ENCODE measurements at places on chromosomes 7 and 10.

GRCh38 chr7:46725136-46725535 lies 804.1 kb upstream of the IGFBP3 start:
- DNase-seq: no peak

- no peak for DNase-seq
Observed at GRCh38 chr10:22379059-22379458, 33.8 kb downstream of the SPAG6 start.

DNA sequence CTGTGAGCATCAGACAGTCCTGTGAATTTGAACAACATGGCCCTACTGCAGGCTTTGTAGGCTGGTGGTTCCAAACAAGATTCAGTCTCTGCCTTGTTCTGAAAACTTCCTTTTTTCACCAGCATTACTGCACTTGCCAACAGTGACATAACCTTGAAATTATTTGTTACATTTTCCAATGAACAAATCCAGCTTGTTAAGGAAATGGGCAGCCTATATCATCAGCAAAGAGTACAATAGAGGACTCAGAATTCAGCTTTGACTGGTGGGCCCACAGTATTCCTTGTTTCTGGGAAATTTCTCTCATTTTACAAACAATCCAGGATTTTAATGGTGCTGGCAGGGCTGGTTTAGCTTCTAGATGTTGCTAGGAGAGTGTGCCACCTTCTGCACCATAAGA lies 703.7 kb upstream of the FZD8 start:
- peak; percentile 49 for DNase-seq

GRCh38 chr7:7263297-7264230 lies 81.2 kb downstream of the C1GALT1 start:
- DNase-seq: no peak

- DNase-seq: peak; percentile 66
Observed at GRCh38 chr7:16753932-16754855, 639 bp downstream of the TSPAN13 start.

GRCh38 chr10:14562218-14563075 lies 212.2 kb downstream of the FAM107B start:
- no peak for DNase-seq

DNA sequence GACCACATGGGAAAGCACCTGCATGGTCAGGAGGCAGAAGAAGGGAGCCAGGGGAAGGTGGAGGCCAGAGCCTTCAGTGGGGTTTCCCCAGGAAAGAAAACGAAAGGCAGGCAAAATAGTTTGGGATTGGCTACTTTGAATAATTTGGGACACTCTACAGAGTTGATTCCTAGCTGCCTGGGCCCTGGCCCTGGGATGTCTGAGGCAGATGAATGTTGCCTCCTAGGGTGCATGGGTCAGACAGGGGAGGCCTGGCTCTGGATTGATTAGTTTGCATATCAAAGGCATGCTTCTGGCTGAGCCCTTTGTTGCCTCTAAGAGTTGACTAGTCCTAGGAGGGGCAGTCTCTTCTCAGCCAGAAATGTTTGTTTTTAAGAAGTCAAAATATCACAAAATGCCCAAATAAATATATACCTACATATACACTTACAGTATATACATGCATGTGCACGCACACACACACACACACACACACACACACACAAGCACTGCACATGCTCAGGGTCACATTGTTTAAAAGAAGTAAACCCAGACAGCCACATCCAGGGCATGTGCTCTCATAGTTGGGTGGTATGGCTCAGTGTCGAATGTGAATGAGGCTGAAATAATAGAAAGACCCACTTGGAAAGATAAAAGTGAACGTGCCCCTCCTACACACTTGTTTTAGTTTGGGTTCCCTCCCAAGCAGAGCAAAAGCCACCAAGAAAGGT lies 184.2 kb downstream of the GPAM start:
- no peak for DNase-seq

- DNase-seq: peak; percentile 29
Observed at GRCh38 chr10:103763374-103764202, 91.8 kb downstream of the SH3PXD2A start.

- no peak for DNase-seq
Observed at GRCh38 chr7:117405519-117405918, 21.8 kb downstream of the ASZ1 start.

DNA sequence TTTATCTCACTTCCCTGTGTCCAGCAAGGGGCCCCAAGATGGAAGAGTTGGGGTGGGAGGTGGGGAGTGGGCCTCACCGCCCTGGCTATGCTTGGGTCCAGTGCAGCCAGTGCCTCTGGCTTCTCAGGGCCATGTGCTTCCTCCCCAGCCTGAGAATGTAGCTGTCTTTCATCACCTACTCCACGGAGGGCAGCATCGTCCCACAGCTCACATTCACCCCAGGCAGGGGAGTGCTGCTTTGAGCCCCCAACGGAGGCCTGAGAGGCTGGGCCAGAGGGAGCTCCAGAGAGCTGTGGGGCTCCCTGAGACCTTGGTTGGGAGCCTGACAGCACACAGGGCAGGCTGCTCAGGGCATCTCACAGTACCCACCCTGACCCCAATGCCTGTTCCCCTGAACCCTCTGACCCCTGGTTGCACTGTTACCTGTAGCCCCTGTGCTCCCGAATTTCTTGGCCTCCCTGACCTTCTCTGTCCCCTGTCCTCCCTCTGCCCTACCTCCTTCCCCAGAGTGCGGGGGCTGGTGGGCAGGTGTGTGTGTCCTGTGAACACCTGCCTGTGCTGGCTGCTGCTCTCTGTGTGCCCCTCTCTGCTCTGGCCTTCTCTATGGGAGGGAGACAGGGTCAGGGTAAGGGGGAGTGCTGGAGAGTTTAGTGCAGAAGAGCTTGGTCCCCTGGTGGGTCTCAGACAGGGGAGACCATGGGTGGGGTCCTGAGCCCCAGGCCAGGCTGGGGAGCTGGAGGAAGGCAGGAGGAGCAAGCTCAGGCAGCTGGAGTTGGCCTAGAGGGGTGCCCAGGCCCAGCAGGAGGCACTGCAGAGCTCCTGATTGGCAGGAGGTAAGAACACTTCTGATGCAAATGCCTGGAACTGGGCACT lies 19.6 kb upstream of the ZNF488 start:
- DNase-seq: peak; percentile 42

DNA sequence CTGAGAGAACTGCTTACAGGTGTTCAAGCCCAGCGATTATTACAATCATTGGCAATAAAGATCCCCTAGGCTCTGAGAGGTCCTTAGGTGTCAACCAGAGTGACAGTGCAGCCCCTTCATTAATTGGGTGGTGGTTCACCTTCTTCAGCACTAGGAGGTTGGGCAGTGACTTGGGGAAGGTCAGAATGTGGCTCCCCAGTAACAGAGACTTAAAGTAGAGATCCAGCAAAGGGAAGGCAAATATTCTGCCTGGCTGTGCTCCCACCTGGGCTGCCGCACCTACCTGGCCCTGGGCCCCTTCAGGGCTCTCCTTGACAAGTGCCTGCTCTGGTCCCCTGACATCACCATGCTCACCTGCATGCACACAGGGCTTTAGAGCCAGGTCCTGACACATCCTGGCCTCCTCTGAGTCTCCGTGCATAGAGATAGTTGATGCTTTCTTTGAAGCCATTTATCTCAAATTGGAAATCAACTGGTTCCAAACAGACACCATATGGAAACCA lies 1.9 kb downstream of the CLRN3 start:
- no peak for DNase-seq

DNA sequence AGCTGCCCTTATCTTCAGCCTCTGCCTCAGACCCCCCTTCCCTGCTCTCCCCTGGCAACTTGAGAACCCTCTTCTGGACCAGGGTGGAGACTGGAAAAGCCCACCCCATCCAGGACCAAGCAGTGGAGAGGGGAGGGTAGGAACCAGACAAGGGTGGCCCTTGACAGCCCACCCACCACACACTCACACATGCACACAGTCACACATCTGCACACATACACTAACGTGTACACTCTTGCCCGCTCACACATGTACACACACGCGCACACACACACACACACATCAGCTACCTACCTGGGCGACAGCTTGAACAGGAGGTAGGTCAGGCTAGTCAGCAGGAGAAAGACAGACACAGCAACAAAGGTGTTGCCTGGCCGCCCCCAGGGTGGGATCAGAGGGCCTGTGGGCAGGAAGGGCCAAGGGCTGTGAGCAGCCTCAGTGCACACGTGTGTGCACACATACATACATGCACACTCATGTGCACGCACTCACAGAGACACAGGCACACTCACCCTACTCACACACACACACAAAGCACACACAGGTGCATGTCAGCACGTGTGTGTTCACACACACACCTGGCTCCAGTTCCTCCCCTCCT lies 34.9 kb upstream of the TUBB8 start:
- DNase-seq: no peak

GRCh38 chr10:43124574-43125273 lies 13.5 kb upstream of the CSGALNACT2 start:
- DNase-seq: no peak

DNA sequence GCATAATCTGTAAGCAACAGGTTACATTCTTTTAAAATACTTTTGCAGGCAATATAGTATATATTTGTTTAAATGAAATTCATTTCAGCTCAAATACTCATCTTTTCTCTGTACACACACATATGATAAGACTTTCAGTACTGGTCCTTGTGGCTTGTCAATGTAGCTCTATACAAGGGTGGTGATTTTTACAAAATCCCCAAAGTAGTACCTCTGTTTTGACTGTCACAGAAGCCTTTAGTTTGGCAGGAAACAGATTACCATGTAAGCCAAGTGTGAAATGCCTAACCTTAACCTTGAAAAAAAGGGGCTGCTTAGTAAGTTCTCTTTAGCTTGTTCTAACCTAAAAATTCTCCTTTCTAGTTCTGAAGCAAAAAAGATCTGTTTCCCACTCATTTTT lies 87.9 kb downstream of the KCND2 start:
- no peak for DNase-seq

GRCh38 chr7:22153432-22154142 lies 203.4 kb downstream of the RAPGEF5 start:
- DNase-seq: no peak

GRCh38 chr10:76649254-76649653 lies 988.4 kb downstream of the KCNMA1 start:
- no peak for DNase-seq

DNA sequence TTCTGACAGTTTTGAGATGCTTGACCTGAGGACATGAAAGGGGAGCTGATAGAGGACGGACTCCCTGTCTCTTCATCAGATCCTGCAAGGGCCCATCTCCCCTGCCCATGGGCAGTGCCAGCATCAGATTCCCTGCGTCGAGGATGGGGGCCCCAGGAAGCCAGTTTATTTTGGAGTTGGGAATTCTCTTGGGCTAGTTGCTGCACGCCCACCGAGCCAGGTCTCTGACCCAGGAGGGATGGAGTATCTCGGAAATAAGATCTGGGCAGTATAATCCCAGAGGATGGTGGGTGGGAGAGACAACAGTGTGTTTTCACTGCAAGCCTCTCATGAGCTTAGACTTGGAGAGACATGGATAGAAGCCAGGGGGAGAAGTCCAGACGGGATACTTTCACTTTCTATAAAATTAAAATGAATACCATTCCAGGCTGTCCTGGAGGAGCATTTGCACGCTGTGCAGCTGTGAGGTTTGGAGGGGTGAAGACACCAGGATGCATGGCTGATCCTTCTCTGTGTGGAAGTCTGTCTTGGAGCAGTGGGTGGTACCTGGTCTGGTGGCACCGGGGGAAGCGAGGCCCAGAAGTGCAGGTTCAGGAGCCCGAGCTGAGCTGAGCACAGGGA lies 25.8 kb downstream of the DOCK1 start:
- DNase-seq: no peak

GRCh38 chr10:79092292-79092896 lies 23.6 kb downstream of the ZMIZ1 start:
- DNase-seq: no peak

DNA sequence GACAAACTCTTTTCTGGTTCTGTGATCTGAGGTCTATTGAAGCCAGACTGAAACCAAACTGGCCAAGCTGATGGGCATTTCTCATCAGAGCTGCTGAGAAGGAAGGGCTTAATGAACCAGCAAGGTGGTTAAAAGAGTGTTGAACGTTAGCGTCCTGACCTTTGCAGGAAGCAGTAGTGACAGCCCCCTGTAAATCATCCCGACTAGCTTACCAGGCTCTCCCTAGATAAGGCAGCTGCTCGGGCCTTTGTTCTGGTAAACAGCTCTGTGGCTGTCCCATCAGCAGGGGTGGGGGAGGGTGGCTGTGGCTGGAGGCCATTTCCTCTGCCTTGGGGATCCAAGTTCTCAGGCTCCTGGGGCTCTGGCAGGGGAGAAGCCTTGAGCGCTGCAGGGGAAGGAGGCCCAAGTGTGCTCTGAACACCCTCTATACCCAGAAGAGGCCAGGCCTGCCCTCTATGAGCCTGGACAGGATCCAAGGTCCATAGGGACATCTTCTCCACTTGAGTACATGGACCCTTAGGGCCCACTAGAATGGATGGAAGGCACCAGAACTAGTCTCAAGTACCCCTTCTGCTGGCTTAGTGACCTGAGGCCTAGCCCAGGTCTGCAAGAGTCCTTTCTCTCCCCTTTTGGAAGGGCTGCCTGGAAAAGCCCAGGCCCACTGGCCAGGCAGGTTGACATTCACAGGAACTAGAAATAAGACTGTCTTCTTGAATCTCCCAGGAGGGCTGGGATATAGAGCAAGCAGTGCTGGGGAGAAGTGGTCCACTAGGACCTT lies 134.6 kb downstream of the ARHGAP22 start:
- no peak for DNase-seq

- peak; percentile 97 for DNase-seq
Observed at GRCh38 chr7:32163141-32163806, 93.1 kb upstream of the PDE1C start.

DNA sequence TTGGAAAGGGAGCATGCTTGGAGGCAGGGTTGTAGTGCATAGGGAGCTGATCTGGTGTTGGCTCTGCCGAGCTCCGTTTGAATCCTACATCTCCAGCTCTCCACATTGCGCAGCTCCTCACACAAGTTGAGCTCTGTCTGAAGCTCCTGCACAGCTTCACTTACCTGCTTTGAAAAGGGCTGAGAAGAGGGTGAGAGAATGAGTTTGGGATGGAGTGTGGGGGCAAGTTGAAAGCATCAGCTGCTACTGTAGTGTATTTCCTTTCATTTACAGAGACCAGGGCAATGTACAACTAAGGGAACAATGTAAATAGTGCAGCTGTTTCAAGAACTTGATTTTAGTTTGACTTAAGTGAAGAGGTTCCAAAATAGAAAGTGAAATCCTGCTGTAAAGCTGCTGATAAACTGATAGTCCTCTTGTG lies 88.5 kb downstream of the VTI1A start:
- DNase-seq: no peak

- DNase-seq: peak; percentile 72
Observed at GRCh38 chr7:75866489-75867389, 12.1 kb upstream of the RHBDD2 start.

- DNase-seq: peak; percentile 12
Observed at GRCh38 chr7:29288181-29289091, 93.9 kb downstream of the CHN2 start.

DNA sequence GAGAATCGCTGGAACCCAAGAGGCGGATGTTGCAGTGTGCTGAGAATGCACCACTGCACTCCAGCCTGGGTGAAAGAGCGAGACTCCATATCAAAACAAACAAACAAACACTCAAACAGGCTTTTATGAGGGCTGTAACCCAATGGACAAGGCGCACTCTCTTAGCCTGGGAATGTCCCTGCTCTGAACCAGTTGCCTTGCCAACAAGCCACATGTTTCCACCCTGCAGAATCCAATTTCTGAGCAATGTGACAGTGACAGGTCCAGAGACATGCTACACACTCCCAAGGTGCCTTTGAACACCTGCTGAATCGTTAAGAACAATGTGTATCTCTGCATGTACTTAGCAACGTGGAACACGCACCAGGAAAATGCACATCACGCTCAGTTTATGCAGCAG lies 186.8 kb upstream of the AUTS2 start:
- DNase-seq: no peak

GRCh38 chr7:44394636-44395035 lies 69.2 kb upstream of the CAMK2B start:
- DNase-seq: no peak

- no peak for DNase-seq
Observed at GRCh38 chr7:1345796-1346755, 113.2 kb downstream of the MICALL2 start.

All from astrocyte of the hippocampus (primary cell).